ENCODE measurements at places on chromosomes 5 and 9. TPM values are rescaled to one million over a fixed set of nuclear protein-coding genes. Genes with fewer than 3 reads are reported as not detected.

Gene PCDHB10
- 2.7 TPM for total RNA-seq

Gene RASEF
- total RNA-seq, result 0.59 TPM

Gene PCDHA11
- 0.11 TPM for total RNA-seq

Gene MVB12B
- total RNA-seq, result 52.4 TPM

Gene GRM6
- not detected for total RNA-seq

Gene OR1J4
- not detected for total RNA-seq

Gene LCP2
- 219 TPM for total RNA-seq

- H3K27ac ChIP-seq, result no peak overlapping the region
- no peak overlapping the region for H3K4me3 ChIP-seq
- H3K27me3 ChIP-seq, result no peaks in the 10 kb centered on the region
- no peak for DNase-seq
- no peaks in the 10 kb centered on the region for H3K36me3 ChIP-seq
Measured at GRCh38 chr5:91058575-91058974, 324.5 kb downstream of the ARRDC3 start.

DNA sequence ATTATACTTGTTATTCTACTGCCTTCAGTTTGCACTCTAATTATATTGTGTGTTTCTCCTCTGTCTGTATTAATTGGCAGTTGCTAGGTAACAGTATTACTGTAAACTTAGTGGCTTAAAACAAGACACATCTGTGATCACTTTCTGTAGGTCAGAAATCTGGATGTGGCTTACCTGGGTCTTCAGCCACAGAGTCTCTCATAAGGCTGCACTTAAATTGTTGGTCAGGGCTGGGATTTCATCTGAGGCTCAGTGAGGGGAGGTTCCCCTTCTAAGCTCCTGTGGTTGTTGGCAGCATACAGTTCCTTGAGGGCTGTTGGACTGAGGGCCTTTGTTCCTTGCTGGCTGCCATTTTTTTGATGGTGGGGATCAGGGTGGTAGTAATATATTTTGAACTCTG is 68.8 kb downstream of the SLC44A1 start:
- H3K4me3 ChIP-seq, result no peak overlapping the region
- no peak overlapping the region for H3K27ac ChIP-seq
- no peaks in the 10 kb centered on the region for H3K36me3 ChIP-seq
- H3K27me3 ChIP-seq, result no peaks in the 10 kb centered on the region

GRCh38 chr5:177432143-177432838 is 5.8 kb downstream of the GRK6 start:
- H3K27me3 ChIP-seq, result no peaks in the 10 kb centered on the region
- peaks cover 59% of the 10 kb centered on the region for H3K36me3 ChIP-seq
- peak overlapping the region; percentile 92 for H3K27ac ChIP-seq
- DNase-seq, result peak; percentile 86

DNA sequence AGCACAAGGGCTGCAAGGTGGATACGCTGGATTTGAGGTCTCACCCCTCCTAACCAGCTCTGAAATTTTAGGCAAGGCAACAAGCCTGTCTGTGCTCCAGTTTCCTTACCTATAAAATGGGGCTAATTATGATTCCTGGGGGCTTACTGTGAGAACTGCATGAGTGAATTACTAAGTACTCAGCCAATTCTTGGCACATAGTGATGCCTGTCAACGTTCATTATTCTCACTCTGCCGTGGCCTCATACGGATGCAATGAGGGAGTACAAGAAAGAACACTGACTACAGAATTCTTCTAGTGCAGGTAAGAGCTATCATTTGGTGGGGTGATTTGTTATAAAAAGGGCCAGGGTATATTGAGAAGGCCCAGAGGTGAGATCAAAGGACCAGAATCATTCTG is 16.7 kb downstream of the TNFSF8 start:
- DNase-seq, result no peak
- no peak overlapping the region for H3K27ac ChIP-seq
- peaks cover 28% of the 10 kb centered on the region for H3K4me1 ChIP-seq
- H3K4me3 ChIP-seq, result no peak overlapping the region
- H3K36me3 ChIP-seq, result peaks cover 56% of the 10 kb centered on the region
- no peaks in the 10 kb centered on the region for H3K27me3 ChIP-seq

- DNase-seq, result no peak
- peak overlapping the region; percentile 54 for H3K27ac ChIP-seq
- H3K4me1 ChIP-seq, result peaks cover 87% of the 10 kb centered on the region
- no peak overlapping the region for H3K4me3 ChIP-seq
- H3K36me3 ChIP-seq, result peaks cover 10% of the 10 kb centered on the region
Measured at GRCh38 chr5:119397518-119398380, 41.9 kb downstream of the TNFAIP8 start.

GRCh38 chr9:109117856-109118807 is 1.6 kb downstream of the TMEM245 start:
- no peaks in the 10 kb centered on the region for H3K36me3 ChIP-seq
- H3K27ac ChIP-seq, result peak overlapping the region; percentile 90
- peak overlapping the region; percentile 98 for H3K4me3 ChIP-seq
- no peaks in the 10 kb centered on the region for H3K27me3 ChIP-seq
- peaks cover 41% of the 10 kb centered on the region for H3K4me1 ChIP-seq
- DNase-seq, result no peak

DNA sequence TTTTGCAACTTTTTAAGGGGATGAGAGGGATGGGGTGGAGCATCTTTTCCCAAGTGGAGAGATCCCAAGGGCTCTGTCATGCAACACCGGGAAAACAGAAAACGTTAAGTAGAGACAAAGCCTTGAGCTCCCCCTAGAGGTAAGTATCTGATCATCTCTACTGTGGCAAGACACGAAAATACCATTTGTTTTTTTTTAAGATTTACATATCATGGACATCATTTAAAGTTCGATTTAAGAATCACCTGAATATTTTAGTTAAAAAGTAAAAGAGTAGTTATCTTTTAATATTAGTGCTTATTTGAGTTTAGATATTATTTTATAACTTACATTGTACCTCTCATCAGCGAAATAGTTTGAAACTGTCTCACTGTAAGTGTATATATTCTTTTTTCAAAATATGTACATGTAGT is 200.4 kb downstream of the LRRC70 start:
- H3K4me1 ChIP-seq, result no peaks in the 10 kb centered on the region
- H3K27ac ChIP-seq, result no peak overlapping the region
- no peaks in the 10 kb centered on the region for H3K27me3 ChIP-seq
- no peaks in the 10 kb centered on the region for H3K36me3 ChIP-seq

- peak; percentile 87 for DNase-seq
- H3K36me3 ChIP-seq, result no peaks in the 10 kb centered on the region
- H3K4me1 ChIP-seq, result no peaks in the 10 kb centered on the region
- H3K4me3 ChIP-seq, result no peak overlapping the region
- no peak overlapping the region for H3K27ac ChIP-seq
Measured at GRCh38 chr5:5886812-5887486, 464.5 kb downstream of the ICE1 start.

DNA sequence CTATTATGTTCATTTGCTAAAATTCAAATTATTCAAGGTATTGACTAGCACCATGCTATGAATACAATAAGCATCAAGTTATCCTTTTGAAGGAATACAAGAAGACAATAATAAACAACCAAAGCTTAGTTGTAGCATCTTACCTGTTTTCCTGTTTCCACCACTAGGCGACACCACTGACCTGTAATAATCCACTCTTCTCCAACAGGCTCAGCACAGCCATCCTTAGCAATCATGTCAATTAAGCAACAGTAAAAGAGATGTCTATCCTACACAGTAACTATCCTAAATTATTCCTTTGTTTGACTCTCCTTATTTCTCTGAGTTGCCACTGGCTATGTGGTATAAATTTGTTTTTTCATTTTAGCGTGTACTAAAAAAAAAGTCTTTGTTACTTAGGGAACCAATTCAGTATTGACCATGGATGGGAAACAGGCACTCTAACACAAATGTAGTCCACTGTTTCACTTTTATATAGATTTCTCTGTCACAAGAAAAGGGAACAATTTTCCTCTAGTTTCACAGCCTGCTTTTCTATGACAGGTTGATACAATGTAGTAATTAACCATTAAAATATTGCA is 46.2 kb downstream of the PCA3 start:
- no peak overlapping the region for H3K4me3 ChIP-seq
- H3K4me1 ChIP-seq, result no peaks in the 10 kb centered on the region
- H3K27ac ChIP-seq, result no peak overlapping the region
- H3K27me3 ChIP-seq, result no peaks in the 10 kb centered on the region
- H3K36me3 ChIP-seq, result no peaks in the 10 kb centered on the region

GRCh38 chr5:122523776-122524175 is 211.7 kb downstream of the SNCAIP start:
- no peaks in the 10 kb centered on the region for H3K4me1 ChIP-seq
- H3K36me3 ChIP-seq, result no peaks in the 10 kb centered on the region
- no peak for DNase-seq
- no peak overlapping the region for H3K27ac ChIP-seq
- H3K27me3 ChIP-seq, result no peaks in the 10 kb centered on the region
- H3K4me3 ChIP-seq, result no peak overlapping the region

DNA sequence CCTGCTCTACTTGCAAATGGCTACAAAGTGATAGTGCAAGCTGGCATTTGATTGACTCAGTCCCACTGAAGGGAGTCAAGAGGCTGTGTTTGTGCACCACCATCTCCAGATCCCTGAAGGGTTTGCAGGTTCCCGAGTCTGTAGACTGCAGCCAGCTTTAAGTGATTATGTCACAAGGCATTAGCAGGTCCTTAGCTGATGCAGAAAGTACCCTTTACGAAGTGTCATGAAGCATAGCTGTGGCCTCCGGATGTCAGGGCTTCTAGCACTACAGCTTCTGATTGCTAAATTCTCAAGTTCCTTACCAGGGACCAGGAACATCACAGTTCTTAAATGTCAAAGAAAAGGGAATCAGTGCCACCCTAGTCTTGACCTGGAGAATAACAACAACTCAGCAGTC is 311.3 kb upstream of the TRPC7 start:
- H3K27me3 ChIP-seq, result no peaks in the 10 kb centered on the region
- no peak overlapping the region for H3K27ac ChIP-seq
- H3K36me3 ChIP-seq, result no peaks in the 10 kb centered on the region

- peak; percentile 66 for DNase-seq
- no peaks in the 10 kb centered on the region for H3K36me3 ChIP-seq
- H3K27ac ChIP-seq, result no peak overlapping the region
- H3K4me1 ChIP-seq, result peaks cover 9% of the 10 kb centered on the region
- H3K4me3 ChIP-seq, result no peak overlapping the region
- H3K27me3 ChIP-seq, result no peaks in the 10 kb centered on the region
Measured at GRCh38 chr5:423233-423565, 19.8 kb upstream of the EXOC3 start.

GRCh38 chr5:29389993-29390392 is 1803.5 kb upstream of the CDH6 start:
- no peaks in the 10 kb centered on the region for H3K4me1 ChIP-seq
- no peaks in the 10 kb centered on the region for H3K36me3 ChIP-seq
- H3K27me3 ChIP-seq, result no peaks in the 10 kb centered on the region
- no peak overlapping the region for H3K27ac ChIP-seq

GRCh38 chr5:6719896-6720560 is 6.8 kb downstream of the TENT4A start:
- H3K27ac ChIP-seq, result no peak overlapping the region
- no peaks in the 10 kb centered on the region for H3K36me3 ChIP-seq
- H3K4me3 ChIP-seq, result no peak overlapping the region

GRCh38 chr5:159916841-159917761 is 819 bp downstream of the ADRA1B start:
- DNase-seq, result no peak
- peaks cover 13% of the 10 kb centered on the region for H3K4me1 ChIP-seq
- peaks cover 21% of the 10 kb centered on the region for H3K27me3 ChIP-seq
- peak overlapping the region; percentile 49 for H3K27ac ChIP-seq

GRCh38 chr9:92669527-92669889 is 423 bp downstream of the IPPK start:
- DNase-seq, result peak; percentile 91
- H3K27ac ChIP-seq, result peak overlapping the region; percentile 87
- H3K27me3 ChIP-seq, result no peaks in the 10 kb centered on the region
- no peaks in the 10 kb centered on the region for H3K36me3 ChIP-seq
- peak overlapping the region; percentile 96 for H3K4me3 ChIP-seq

DNA sequence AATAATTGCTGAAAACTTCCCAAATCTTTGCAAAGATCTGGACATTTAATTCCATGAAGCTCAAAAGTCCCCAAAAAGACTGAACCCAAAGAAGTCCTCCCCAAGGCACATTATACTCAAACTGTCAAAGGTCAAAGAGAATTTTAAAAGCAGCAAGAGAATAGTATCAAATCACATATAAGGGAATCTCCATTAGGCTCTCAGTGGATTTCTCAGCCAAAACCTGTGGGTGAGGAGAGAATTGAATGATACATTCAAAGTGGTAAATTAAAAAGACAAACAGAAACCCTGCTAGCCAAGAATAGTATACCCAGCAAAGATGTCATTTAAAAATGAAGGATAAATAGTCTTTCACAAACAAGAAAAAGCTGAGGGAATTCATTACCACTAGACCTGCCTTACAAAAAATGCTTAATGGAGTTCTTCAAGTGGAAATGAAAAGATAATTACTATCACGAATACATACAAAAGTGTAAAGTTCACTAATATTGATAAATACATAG is 134.1 kb downstream of the NDUFS4 start:
- no peaks in the 10 kb centered on the region for H3K36me3 ChIP-seq
- H3K27ac ChIP-seq, result no peak overlapping the region
- no peak for DNase-seq

DNA sequence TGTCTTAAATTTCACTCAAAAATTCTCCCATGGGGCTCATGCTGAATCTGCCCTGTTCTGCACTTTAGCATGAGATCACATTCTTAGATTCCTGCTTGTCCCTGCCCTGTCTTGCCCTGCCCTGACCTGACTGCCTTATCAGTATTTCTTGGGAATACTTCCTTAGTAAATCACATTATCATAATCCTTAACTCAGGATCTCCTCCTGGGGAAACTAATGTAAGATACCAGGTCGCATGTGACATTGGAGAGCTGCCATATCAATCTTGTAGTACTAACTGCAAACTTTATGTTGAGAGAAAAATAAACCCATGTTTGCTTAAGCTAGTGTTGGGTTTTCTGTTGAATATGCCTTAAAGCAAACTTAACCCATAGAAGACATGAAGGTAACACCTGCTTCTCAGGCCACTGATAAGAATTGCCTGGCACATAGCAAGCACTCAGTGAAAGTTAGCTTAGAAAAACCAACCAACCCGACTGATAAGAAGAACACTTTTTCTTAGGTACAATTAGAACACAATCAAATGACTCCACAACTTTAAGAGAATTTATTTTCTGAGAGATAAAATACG is 53.3 kb downstream of the IL33 start:
- H3K27ac ChIP-seq, result no peak overlapping the region
- H3K4me3 ChIP-seq, result no peak overlapping the region
- DNase-seq, result no peak
- H3K4me1 ChIP-seq, result no peaks in the 10 kb centered on the region
- H3K27me3 ChIP-seq, result no peaks in the 10 kb centered on the region
- no peaks in the 10 kb centered on the region for H3K36me3 ChIP-seq

- H3K4me3 ChIP-seq, result no peak overlapping the region
- no peak overlapping the region for H3K27ac ChIP-seq
- no peaks in the 10 kb centered on the region for H3K27me3 ChIP-seq
- no peaks in the 10 kb centered on the region for H3K36me3 ChIP-seq
- H3K4me1 ChIP-seq, result no peaks in the 10 kb centered on the region
Measured at GRCh38 chr5:167699432-167699831, 592.0 kb upstream of the WWC1 start.

- H3K27me3 ChIP-seq, result no peaks in the 10 kb centered on the region
- H3K4me1 ChIP-seq, result peaks cover 20% of the 10 kb centered on the region
- no peak for DNase-seq
- no peak overlapping the region for H3K27ac ChIP-seq
- H3K36me3 ChIP-seq, result no peaks in the 10 kb centered on the region
Measured at GRCh38 chr5:39523821-39524220, 99.0 kb upstream of the DAB2 start.

- H3K27me3 ChIP-seq, result no peaks in the 10 kb centered on the region
- DNase-seq, result peak; percentile 77
- H3K4me1 ChIP-seq, result peaks cover 11% of the 10 kb centered on the region
- no peaks in the 10 kb centered on the region for H3K36me3 ChIP-seq
Measured at GRCh38 chr5:77087484-77088261, 588 bp upstream of the ZBED3 start.

GRCh38 chr5:171750311-171750788 is 35.3 kb upstream of the SMIM23 start:
- no peaks in the 10 kb centered on the region for H3K4me1 ChIP-seq
- no peak for DNase-seq
- H3K27me3 ChIP-seq, result no peaks in the 10 kb centered on the region
- no peak overlapping the region for H3K4me3 ChIP-seq
- no peak overlapping the region for H3K27ac ChIP-seq
- no peaks in the 10 kb centered on the region for H3K36me3 ChIP-seq
